Stimulated activated CD8-positive, alpha-beta memory T cell treated with anti-CD3 and anti-CD28 coated beads, Interleukin-12 subunit alpha, Interleukin-12 subunit beta, amount 100 ng/mL, for 4 hours (primary cell): ENCODE measurements at places on chromosomes 5 and 9.

DNA sequence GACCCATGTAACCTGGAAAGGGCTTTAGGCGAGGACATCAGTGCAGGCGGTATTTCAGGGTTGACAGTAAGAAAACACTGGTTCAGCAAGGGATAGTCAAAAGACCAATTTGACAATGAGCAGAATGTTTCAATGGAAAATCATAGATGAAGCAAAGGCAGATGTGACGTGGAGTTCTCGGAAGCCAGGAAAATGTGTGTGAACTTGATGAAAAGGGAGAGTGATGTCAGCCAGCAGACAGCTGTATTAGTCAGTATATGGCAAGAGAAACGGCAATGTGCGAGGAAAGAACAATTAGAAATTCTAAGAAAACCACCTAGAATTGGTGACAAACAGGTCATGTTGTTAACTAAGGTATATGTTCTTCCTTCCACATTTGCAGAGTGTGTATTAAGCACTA is 503.9 kb upstream of the DAB2 start:
- no peak for DNase-seq

GRCh38 chr9:116152390-116152789 is 1.2 kb upstream of the PAPPA start:
- DNase-seq: no peak

DNA sequence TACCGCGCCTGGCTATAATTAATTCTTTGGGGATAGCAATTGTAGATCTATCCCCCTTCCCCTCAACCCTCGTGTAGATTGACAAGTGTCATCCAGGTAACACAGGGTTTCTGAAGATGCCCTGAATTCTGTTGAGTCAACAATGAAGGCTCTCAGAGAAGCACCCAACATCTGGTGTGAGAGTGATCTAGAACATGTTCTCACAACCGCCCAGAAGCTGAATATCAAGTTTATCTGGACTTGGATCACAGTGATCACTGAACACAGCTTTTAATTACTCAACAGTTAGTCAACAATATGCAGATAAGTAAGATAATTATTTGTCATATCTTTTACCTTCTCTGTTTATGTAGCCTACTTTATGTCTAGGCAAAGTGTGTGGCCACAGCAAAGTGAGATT is 204.2 kb upstream of the RGMB start:
- DNase-seq: no peak

GRCh38 chr9:125261501-125262293 is at the start of gene GAPVD1:
TSS of gene GAPVD1 (plus strand) at chr9:125261826. CDS start at chr9:125298922, 37,096 bp downstream.
- DNase-seq: peak; percentile 85

DNA sequence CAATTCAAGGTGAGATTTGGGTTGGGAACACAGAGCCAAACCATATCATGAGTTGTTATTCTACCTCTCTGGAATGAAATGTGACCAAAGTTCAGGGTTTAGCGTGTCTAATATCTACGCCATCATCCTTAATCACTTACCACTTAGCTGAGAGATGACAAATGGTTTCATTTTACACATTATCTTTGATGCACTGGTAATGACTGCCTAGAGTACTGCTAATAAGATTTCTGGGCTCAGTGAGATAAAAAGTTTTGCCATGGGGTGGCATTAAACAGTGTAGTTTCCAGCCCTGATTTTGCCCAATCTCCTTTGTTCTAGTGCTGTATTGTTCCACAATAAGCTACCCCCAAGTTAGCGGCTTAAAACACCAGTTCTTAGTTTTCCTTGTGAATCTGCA is 367.2 kb downstream of the MLLT3 start:
- DNase-seq: no peak

GRCh38 chr9:84190411-84190810 is 150.1 kb downstream of the SLC28A3 start:
- DNase-seq: no peak

- no peak for DNase-seq
Measured at GRCh38 chr9:103245369-103245768, 250.2 kb downstream of the CYLC2 start.

- no peak for DNase-seq
Measured at GRCh38 chr9:87324613-87325194, 173.0 kb upstream of the DAPK1 start.

DNA sequence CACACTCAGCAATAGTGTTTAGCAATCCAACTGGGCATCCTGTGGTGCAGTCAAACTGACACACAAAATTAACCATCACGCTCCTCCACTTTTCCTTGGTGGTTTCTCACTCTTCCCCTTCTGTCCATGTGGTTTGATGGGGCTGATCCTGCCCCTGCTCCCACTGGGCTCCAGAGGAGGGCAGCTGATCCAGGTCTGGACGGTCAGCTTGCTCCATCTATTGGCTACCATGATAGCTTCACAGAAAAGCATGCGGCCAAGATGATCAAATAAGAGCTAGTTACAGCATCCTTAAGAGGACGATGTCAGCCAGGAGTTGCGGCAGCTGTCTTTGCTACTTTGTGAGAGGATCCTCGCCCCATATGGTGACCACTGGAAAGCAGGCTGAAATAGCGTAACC is 29.6 kb upstream of the RANBP17 start:
- DNase-seq: no peak

GRCh38 chr5:162436055-162436454 is 368.5 kb downstream of the GABRG2 start:
- no peak for DNase-seq

- DNase-seq: no peak
Measured at GRCh38 chr5:43750809-43751208, 147.8 kb downstream of the NNT start.

- DNase-seq: no peak
Measured at GRCh38 chr5:42984307-42984706, 55.8 kb downstream of the ANXA2R start.

GRCh38 chr9:93254061-93254481 is 70.1 kb downstream of the WNK2 start:
- DNase-seq: no peak

- DNase-seq: no peak
Measured at GRCh38 chr9:90999425-91000397, 198.1 kb downstream of the SYK start.

GRCh38 chr5:22938362-22938761 is 85.2 kb upstream of the CDH12 start:
- no peak for DNase-seq

GRCh38 chr5:41143131-41143901 is 70.0 kb downstream of the C6 start:
- DNase-seq: no peak

- no peak for DNase-seq
Measured at GRCh38 chr5:52893863-52894262, 95.3 kb upstream of the ITGA2 start.

- DNase-seq: no peak
Measured at GRCh38 chr5:69416180-69416579, 1.3 kb downstream of the MARVELD2 start.

GRCh38 chr9:87319656-87320055 is 178.0 kb upstream of the DAPK1 start:
- no peak for DNase-seq

DNA sequence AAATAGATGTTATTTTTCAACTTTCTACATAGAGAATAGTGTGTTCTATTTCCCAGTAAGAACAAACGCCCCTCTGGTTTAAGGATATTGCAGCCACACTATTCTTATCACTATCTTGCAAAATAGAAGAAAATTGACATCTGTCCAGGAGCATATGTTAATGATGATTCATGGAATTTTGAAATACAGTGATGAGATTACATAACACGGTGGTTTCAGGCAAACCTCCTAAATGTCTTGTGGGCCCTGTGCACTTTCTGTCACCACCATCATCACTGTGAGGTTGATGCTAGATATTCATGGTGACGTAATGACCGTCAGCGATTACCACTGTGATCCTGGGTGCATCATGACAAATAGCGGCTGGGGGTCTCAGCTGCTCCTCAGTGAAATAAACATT is 48.1 kb downstream of the CFAP90 start:
- DNase-seq: no peak

DNA sequence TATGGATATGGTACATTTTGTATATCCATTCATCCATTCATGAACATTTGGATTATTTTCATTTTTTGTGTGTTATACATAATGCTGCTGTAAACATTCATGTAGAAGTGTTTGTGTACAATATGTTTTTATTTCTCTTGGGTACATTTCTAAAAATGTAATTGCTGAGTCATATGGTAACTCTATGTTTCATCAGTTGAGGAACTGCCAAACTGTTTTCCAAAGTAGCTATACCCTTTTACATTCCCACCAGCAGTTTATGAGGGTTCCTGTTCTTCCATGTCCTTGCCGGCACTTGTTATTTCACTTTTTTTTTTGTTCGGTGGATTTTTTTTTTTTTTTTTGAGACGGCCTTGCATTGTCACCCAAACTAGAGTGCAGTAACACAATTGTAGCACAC is 54.0 kb upstream of the MCCC2 start:
- DNase-seq: no peak

DNA sequence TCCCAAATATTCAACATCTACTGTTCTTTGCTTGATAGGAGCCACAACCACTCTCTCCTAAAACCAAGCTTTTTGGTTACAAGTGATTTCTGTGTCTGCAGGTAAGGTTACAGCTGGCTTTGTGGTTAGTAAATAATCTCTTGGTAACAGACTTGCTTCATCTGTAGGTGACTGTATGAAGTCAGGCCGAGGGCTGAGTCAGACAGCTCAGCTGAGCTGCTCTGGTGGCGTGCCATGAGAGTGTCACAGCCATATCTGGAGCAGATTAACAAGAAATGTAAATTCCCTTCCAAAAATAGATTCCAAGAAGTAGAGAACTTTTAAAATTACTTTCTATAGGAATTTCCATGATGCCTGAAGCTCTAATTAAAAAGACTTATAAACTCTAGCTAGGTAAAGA is 23.7 kb upstream of the TAS2R1 start:
- no peak for DNase-seq

- no peak for DNase-seq
Measured at GRCh38 chr5:87390576-87391199, 22.0 kb downstream of the CCNH start.

GRCh38 chr5:173229966-173230689 is 4.9 kb downstream of the NKX2-5 start:
- no peak for DNase-seq

DNA sequence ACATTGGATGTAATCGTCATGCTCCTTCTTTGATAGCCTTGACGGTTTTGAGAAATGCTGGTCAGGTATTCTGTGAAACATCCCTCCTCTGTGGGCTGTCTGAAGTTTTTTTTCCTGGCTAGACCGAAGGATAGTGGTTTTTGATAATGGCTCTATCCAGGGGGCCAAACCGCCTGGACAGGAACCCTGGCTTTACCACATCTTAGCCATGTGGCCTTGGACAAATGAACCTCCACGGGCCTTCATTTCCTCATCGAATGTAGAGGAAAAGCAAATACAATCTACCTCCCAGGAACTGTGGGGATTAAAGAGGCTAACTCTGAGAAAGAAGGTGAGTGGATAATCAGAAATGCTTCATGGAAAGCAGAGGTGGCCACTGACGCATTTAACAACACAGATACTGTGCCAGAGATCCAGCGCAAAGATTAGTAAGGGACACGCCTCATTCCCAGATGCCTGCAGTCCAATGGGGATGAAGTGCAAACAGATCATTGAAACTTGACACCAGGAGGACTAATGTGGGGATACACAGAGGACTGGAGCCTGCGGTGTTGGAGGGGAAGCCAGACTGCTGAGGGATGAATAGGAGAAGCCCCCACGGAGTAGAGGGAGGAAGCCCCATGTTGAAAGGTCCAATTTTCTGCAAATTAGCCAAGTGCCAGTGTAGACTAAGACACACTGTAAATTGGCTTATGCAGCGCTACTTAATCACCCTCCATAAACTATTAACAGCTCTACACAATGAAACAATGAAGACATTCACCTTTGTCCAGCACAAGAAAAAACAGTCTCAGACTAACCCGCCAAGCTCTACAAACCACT is 41.6 kb downstream of the MYO10 start:
- DNase-seq: no peak

- no peak for DNase-seq
Measured at GRCh38 chr5:143691945-143692290, 120.0 kb upstream of the HMHB1 start.

DNA sequence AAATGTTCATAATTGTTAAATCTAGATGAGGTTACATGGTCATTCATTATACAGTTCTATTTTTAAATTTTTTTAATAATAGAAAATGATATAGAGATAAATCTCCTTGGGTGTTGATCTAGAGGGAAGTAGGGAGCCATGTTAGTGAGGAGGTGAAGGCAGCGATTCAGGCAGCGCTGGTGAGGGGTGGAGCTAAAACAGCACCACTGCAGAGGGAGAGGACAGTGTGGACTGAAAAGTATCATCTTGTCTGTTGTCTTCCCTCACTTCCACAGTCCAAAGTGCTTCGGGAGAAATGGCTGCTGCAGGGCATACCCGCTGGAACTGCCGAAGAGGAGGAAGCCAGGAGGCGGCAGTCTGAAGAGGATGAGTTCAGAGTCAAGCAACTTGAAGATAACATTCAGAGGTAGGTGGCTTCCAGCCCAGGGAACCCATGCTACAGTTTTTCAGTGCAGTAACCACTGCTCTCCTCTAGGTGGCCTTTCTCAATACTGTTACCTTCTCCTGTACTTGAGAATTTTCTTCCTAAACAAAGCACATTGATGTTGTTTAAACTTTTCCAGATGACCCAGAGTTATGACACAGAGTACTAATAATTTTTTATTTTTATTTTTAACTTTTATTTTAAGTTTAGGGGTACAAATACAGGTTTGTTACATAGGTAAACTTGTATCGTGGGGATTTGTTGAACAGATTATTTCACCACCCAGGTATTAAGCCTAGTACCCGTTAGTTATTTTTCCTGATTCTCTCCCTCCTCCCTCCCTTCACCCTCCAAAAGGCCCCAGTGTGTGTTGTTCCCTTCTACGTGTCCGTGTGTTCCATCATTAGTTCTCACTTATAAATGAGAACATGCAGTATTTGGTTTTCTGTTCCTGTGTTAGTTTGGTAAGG is 100.5 kb downstream of the PALM2AKAP2 start:
- DNase-seq: no peak

GRCh38 chr5:17204133-17204489 is 13.3 kb upstream of the BASP1 start:
- no peak for DNase-seq

- DNase-seq: no peak
Measured at GRCh38 chr9:93112864-93113389, 16.9 kb downstream of the CARD19 start.

GRCh38 chr9:78707481-78707991 is 410.6 kb downstream of the PSAT1 start:
- no peak for DNase-seq

- no peak for DNase-seq
Measured at GRCh38 chr9:5205071-5205470, 19.6 kb upstream of the INSL6 start.

DNA sequence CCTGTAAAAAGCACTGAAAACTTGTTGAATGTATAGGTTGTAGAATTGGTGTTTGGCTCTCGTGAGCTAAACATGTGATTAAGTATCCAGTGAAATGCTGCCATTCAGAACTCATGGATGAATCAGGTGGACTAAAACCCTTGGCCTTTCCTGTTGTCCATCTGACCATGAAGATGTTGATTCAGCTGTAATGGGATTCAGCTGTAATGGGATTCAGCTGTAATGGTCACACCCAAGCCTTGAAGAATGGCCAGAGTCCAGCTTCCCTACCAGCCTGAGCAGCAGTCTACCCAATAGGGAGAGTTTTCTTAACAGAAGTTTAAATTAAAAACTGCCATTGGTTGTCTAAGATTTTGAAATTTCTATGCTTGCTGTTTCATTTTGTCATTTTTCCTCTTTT is 18.1 kb downstream of the MAMDC2 start:
- no peak for DNase-seq

GRCh38 chr9:71936066-71936465 is 24.6 kb downstream of the C9orf85 start:
- DNase-seq: no peak

- DNase-seq: no peak
Measured at GRCh38 chr5:68500813-68501212, 285.3 kb downstream of the PIK3R1 start.
